ENCODE measurements at places on chromosomes 11 and 22.

DNA sequence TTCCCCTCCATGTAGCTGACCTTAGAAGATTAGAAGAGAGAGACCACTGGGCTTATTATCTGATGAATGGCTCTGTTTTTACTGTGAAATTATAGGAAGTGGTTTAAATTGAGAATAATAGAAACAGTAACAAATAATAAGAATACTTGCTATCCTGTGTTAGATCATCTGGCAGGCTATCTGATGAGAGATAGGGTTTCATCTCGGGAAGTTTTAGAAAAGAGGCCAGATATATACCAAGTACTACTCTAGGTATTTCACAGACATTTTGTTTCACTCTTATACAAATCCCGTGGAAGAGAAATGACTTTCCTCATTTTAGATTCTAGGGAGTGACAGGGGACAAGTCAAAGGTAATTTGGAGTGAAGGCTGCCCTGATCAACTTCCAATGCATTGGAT is 198.4 kb downstream of the MAML2 start:
- DNase-seq = no peak

DNA sequence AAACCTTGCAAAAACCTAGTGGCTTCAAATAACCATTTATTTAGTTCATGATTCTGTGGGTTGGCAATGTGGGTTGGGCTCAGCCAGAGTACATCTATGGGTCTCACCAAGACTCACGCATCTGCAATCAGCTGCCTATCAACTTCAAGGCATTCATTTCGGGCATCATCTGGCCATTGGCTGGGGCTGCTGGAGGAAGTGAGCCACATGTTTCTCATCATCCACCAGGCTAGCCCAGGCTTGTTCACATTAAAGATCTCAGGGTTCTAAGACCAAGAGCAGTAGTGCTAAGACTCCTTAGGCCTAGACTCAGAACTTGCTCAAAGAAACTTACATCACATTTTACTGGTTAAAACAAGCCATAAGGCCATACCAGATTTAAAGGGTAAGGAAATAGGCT is 478.9 kb upstream of the ARHGAP42 start:
- no peak for DNase-seq

- DNase-seq = no peak
These were observed 94.8 kb downstream of the KCNQ1 start for GRCh38 chr11:2539371-2540222.

DNA sequence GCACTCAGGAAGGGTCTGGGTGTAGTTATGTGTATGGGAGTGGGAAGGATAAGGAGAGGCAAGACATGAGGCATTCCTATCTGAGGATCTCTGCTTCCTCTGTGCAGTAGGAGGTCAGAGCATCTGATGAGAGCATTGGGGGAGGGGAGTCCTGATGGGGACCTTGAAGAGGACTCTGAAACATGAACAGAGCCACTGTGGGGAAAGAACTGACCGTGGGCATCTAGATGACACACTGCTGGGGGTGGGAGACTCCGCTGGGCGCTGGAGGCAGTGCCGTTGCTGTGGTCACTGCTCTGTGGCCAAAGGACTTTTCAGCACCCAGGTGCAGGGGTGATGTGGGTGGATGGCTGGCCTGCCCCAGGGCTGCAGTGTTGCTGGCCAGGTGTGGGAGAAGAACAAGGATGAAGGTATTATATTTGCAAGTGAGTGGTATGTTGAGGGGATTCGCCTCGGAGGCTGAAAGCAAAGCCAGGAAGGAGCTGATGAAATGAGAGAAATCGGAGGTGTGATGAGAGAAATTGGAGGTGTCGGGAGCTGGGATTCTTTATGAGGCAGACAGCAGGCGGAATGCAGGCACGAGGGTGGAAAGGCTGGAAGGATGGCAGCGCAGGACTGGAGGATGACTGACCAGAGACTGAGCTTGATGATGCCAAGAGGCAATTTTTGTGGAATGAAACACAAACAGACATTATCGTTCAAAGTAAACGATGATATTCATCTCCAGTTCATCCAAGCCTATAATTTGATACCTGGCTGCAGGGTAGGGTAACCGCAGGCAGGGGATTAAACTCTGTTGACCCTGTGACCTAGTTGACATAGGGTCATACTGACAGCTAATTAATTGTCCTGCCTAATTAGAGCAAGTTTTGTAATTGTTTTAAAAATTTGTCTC is 19.4 kb upstream of the TMPRSS4 start:
- no peak for DNase-seq

- DNase-seq = no peak
These were observed 9.5 kb downstream of the TTC28 start for GRCh38 chr22:28670161-28670560.

DNA sequence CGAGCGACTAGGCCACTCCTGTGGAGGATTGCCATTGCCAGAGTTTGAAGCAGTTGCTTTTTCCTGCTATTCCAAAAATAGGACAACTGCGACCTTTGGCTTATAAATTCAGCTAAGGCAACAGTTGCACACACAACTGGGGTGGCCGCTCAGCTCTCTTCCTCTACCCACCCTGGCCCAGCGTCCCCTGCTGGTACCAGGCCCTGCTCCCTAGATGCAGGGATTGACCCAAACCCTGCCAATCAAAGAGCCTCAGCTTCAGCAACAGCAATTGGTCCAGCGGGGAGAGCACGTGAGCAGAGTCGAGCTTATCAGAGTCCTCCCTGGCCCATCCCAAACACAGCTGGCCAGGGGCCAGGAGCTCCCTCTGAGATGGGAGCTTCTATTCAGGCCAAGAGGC is 22.0 kb upstream of the CABP2 start:
- DNase-seq = no peak

GRCh38 chr22:21990445-21991303 is 8.1 kb upstream of the TOP3B start:
- no peak for DNase-seq

- DNase-seq = no peak
These were observed 80.1 kb downstream of the C2CD3 start for GRCh38 chr11:74090701-74091100.

DNA sequence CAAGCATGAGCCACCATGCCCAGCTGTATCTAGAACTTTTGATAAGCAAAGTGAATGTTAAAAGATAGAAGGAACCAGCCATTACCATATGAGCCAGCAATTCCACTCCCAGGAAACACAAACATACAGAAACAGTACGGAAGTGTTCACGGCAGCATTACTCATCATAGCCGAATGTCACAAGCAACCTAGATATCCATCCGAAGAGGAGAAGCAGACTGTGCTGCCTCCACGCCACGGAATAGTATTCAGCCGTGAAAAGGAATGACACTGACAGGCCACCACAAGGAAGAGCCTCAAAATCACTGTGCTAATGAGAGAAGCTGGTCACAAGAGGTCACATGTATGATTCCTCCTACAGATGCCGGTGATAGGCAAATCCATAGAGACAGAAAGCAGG is 17.6 kb upstream of the MGAT3 start:
- no peak for DNase-seq

- no peak for DNase-seq
These were observed 5.3 kb upstream of the SLC39A13 start for GRCh38 chr11:47403135-47403534.

DNA sequence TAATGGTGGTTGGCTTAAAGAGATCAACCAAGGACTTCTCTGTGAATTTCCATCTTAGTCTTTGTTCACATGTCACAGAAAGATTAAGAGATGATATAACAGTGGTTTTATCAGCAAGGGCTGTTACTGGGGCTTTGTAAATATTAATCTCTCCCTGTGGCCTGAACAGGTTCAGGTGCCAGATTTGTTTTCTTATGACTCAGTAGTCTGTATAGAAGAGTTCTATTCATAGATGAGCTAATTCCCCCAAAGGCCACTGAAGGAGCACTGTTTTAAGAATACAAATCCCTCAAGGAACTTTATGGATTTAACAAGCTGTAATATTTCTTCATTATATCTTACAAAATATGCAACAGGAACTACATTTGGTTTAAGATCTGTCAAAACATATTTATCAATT is 50.4 kb downstream of the TCP11L1 start:
- no peak for DNase-seq

DNA sequence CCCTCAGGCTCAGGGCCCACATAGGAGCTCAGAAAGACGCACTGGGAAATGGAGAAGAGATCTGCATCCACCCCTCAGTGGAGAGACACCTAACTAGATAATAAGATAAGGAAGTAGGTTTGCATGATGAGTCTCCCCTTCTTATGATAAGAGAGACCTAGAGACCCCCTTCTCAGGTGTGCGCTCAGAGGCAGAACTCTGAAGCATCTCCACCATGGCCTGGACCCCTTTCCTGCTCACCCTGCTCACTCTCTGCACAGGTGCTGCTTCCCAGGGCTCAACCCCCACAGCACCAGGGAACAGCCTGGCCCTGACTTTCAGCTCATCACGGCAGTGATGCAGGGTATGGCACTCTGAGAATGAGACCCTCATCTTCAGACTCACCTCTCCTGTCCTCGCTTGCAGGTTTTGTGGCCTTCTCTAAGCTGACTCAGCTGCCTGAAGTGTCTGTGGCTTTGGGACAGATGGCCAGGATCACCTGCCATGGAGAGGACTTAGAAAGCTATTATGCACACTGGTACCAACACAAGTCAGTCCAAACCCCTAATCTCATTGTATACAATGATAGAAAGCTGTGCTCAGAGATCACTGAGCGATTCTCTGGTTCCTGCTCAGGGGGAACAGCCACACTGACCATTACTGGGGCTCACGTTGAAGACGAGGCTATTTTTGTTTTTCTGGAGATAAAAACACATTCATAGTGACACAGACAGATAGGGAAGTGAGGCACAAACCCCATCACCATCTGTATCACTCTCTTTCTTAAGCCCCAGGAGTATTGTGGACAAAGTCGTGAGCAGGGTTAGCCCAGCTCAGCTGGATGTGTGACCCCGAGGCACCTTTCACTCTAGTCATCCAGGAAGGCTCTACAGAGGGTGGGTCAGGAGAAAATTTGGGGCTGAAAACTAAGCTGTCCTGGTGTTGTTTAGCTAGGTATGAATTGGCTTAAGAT is 29.7 kb upstream of the IGLL5 start:
- no peak for DNase-seq

- no peak for DNase-seq
These were observed 117.1 kb downstream of the MRTFA start for GRCh38 chr22:40519284-40519947.

- DNase-seq = no peak
These were observed 44.3 kb downstream of the SCGB1A1 start for GRCh38 chr11:62463121-62463542.

GRCh38 chr11:122851366-122851966 is 13.2 kb downstream of the CRTAM start:
- DNase-seq = no peak

GRCh38 chr11:131468565-131468964 is 98.2 kb downstream of the NTM start:
- no peak for DNase-seq

DNA sequence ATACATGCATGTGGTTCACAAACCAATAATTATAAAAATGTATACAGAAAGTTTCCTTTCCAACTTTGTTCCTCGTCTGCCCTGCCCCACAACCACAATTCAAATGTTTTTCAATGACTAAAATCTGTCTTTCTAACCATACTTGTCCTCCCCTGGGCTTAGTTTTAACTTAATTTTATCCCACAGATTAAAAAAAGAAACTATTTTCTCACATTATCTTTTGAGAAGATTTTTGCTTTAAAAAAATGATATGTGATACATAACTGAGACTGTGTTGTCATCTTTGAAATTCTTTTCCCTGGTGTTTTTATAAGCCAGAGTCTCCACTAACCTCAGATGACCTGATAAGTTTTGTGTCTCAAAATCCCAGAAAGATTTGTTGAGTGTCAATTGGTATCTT is 79.0 kb downstream of the FDX1 start:
- DNase-seq = no peak

DNA sequence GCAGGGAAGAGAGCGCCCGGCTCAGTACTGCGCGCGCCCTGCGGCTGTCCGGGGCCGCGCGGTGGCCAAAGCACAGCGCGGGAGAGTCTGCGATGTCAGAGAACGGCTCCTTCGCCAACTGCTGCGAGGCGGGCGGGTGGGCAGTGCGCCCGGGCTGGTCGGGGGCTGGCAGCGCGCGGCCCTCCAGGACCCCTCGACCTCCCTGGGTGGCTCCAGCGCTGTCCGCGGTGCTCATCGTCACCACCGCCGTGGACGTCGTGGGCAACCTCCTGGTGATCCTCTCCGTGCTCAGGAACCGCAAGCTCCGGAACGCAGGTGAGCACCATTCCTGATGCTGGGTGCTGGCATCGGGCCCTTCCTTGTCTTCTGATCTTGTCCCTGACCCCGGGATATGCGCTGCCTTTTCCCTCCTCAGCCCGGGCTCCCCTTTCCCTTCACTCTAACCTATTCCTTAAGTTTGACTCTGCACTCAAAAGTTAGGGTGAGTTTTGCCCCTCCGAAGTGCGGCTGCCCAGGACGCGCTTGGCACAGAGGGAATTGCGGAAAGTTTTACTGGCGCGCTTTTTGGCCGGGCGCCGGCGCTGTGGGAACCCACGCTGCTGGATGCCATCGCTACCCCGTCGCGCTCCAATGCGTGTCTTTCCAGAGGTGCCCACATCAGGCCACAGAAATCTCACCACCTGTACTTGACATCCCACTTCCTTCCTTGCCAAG is at the start of gene MTNR1B:
TSS of gene MTNR1B (plus strand) at position 18 of the 714 bp plus-strand sequence. CDS start at position 93, 75 bp downstream.
- DNase-seq = no peak
